ENCODE measurements at places on chromosomes 1 and 21. TPM values are rescaled to one million over a fixed set of nuclear protein-coding genes. Genes with fewer than 3 reads are reported as not detected.

Gene ATP1A2
- not detected for total RNA-seq

Gene REG4
- total RNA-seq: not detected

Gene CD34
- not detected for total RNA-seq

Gene ASTN1
- not detected for total RNA-seq

Gene HES5
- not detected for total RNA-seq

Gene BRINP3
- total RNA-seq: not detected

Gene UMODL1
- total RNA-seq: not detected

Gene ACTL8
- 1.9 TPM for total RNA-seq

Gene NEK2
- total RNA-seq: 40.4 TPM

Gene OR2T33
- total RNA-seq: not detected

Gene PCNX2
- 13.1 TPM for total RNA-seq

Gene CFHR1
- total RNA-seq: 0.39 TPM

Gene TSPEAR
- total RNA-seq: not detected

Gene FGR
- total RNA-seq: not detected

Gene MCOLN2
- 1.7 TPM for total RNA-seq

Gene DIO1
- total RNA-seq: not detected

Gene SMCP
- not detected for total RNA-seq

Gene GBP6
- not detected for total RNA-seq

Gene PM20D1
- total RNA-seq: not detected

Gene PDE4DIP
- 6.6 TPM for total RNA-seq

Gene RNU1-2
- not detected for total RNA-seq

Gene CFAP74
- total RNA-seq: not detected

Gene SCAMP3
- 122 TPM for total RNA-seq

Gene TRABD2B
- 0.38 TPM for total RNA-seq

Gene HTR6
- 0.17 TPM for total RNA-seq

Gene OR2T29
- total RNA-seq: not detected

Gene DISP3
- 0.21 TPM for total RNA-seq

Gene SNRPE
- 189 TPM for total RNA-seq

Gene NR5A2
- 8.3 TPM for total RNA-seq

Gene NBPF20
- total RNA-seq: 3.9 TPM

Gene PRR9
- not detected for total RNA-seq

Gene TCP10L
- total RNA-seq: 0.40 TPM

Gene ANGPTL3
- not detected for total RNA-seq

Gene LINGO4
- not detected for total RNA-seq

Gene CHI3L1
- total RNA-seq: not detected

Gene MX1
- total RNA-seq: 1.6 TPM

Gene SHISAL2A
- not detected for total RNA-seq

Gene ASPM
- total RNA-seq: 30.2 TPM

Gene TTC39A
- 1.1 TPM for total RNA-seq

Gene NKAIN1
- total RNA-seq: 0.82 TPM

Gene AMY2A
- total RNA-seq: not detected

Measured in A549 treated with DMSO at 1 μM for 4 hours (cell line).